ENCODE measurements at places on chromosomes 16 and 17. TPM values are rescaled to one million over a fixed set of nuclear protein-coding genes. Genes with fewer than 3 reads are reported as not detected.

The KRTAP4-9 gene
- not detected for total RNA-seq

The RMI2 gene
- total RNA-seq = 33.6 TPM

The NUPR1 gene
- not detected for total RNA-seq

The CCL17 gene
- not detected for total RNA-seq

Data from progenitor cell of endocrine pancreas (in vitro differentiated cells).